ENCODE measurements at places on chromosomes 2 and 18. TPM values are rescaled to one million over a fixed set of nuclear protein-coding genes. Genes with fewer than 3 reads are reported as not detected.

Gene TCF23
- not detected for total RNA-seq

Gene RNF149
- total RNA-seq = 90.3 TPM

Gene CTAGE1
- total RNA-seq = not detected

Gene STK36
- total RNA-seq = 20.1 TPM

Gene EGR4
- not detected for total RNA-seq

Gene TLX2
- 0.88 TPM for total RNA-seq

Gene L3MBTL4
- total RNA-seq = 0.08 TPM

Gene OSBPL1A
- total RNA-seq = 1.0 TPM

Gene MPP4
- total RNA-seq = not detected

- H3K4me1 ChIP-seq = no peaks in the 10 kb centered on the region
- no peak for DNase-seq
- no peaks in the 10 kb centered on the region for H3K27me3 ChIP-seq
- H3K36me3 ChIP-seq = no peaks in the 10 kb centered on the region
Observed at GRCh38 chr2:179910735-179911113, 49.3 kb upstream of the ZNF385B start.

GRCh38 chr2:239890206-239890746 is 134.9 kb downstream of the NDUFA10 start:
- peaks cover 16% of the 10 kb centered on the region for H3K27me3 ChIP-seq
- H3K4me1 ChIP-seq = no peaks in the 10 kb centered on the region
- H3K4me3 ChIP-seq = no peak overlapping the region
- no peak overlapping the region for H3K27ac ChIP-seq
- H3K36me3 ChIP-seq = no peaks in the 10 kb centered on the region

- H3K27me3 ChIP-seq = peaks cover 3% of the 10 kb centered on the region
- DNase-seq = no peak
- H3K4me1 ChIP-seq = no peaks in the 10 kb centered on the region
- no peaks in the 10 kb centered on the region for H3K36me3 ChIP-seq
- H3K27ac ChIP-seq = no peak overlapping the region
- no peak overlapping the region for H3K4me3 ChIP-seq
Observed at GRCh38 chr2:180678625-180678972, 301.8 kb upstream of the UBE2E3 start.

DNA sequence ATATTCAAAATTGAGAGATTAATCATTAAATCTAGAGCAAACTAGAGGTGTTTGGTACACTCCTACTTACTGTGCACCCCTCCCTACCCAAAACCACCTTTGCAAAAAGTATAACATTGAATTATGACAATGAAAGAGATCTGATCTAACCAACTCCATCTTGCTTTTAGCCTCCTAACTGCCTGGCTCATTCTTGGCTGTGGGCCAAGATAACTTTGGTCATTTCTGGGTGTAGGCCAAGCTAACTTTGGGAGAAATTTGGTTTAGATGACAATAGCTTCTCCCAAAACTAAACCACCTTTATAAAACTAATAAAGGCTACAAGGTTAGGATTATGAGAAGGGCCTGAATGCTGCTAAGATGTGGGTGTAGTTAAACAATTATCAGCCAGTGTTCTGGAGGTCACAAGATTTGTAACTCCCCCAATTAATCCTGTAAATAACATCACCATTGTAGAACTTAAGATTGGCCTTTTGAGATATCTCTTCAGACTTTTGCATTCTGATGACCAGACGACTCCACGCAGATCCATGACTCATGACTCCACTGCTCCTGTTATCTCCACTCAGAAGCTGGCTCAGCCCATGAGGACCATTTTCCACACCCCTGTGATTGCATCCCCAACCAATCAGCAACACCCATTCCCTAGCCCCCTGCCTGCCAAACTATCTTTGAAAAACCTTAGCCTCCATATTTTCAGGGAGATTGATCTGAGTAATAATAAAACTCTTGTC is 160.2 kb downstream of the FBXO15 start:
- no peak overlapping the region for H3K4me3 ChIP-seq
- peaks cover 2% of the 10 kb centered on the region for H3K27me3 ChIP-seq
- H3K27ac ChIP-seq = no peak overlapping the region
- H3K36me3 ChIP-seq = no peaks in the 10 kb centered on the region
- peaks cover 1% of the 10 kb centered on the region for H3K4me1 ChIP-seq
- DNase-seq = no peak

DNA sequence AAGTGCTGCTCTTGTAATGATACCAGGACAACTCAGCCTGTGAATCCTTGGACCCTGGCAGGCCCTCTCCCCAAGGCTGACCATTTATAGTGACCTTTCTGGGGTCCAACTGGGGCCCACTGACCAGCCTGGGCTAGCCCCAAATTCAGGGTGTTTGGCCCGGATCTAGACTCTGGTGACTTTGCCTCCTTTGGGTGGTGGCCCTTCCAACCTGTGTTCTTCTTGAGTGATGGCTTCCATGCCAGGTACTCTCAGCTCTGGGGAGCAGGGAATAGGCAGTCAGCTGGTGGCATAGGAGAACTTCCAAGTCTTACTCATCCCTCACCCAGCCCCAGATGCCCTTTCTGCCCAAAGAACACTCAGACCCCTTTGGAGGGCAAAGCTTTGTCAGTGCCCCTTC is 10.3 kb downstream of the MYO7B start:
- DNase-seq = no peak
- H3K36me3 ChIP-seq = peaks cover 1% of the 10 kb centered on the region
- peaks cover 25% of the 10 kb centered on the region for H3K27me3 ChIP-seq
- no peak overlapping the region for H3K27ac ChIP-seq
- no peaks in the 10 kb centered on the region for H3K4me1 ChIP-seq

DNA sequence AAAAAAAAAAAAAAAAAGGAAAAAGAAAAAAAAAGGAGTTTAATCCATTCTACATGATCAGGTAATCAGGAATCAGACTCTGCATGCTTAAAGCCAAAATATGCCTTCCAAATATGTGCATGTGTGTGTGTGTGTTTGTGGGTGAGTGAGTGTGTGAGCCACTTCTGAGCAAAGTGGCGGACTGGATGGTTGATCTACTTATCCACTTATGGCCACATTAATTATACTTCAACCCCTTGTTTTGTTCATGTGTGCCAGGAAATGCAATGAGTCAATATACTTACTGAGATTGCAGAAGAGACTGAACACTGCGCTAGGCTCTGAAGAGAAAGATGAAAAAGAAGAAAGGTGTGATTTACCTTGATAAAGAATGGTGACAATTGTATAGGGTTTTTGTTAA is 586.5 kb upstream of the NXPH2 start:
- H3K27me3 ChIP-seq = no peaks in the 10 kb centered on the region
- H3K4me1 ChIP-seq = no peaks in the 10 kb centered on the region
- H3K4me3 ChIP-seq = no peak overlapping the region
- DNase-seq = no peak
- no peak overlapping the region for H3K27ac ChIP-seq

GRCh38 chr2:144361742-144362141 is 158.2 kb downstream of the ZEB2 start:
- peaks cover 2% of the 10 kb centered on the region for H3K36me3 ChIP-seq
- no peaks in the 10 kb centered on the region for H3K4me1 ChIP-seq
- H3K27me3 ChIP-seq = peaks cover 4% of the 10 kb centered on the region
- no peak overlapping the region for H3K4me3 ChIP-seq
- H3K27ac ChIP-seq = no peak overlapping the region

DNA sequence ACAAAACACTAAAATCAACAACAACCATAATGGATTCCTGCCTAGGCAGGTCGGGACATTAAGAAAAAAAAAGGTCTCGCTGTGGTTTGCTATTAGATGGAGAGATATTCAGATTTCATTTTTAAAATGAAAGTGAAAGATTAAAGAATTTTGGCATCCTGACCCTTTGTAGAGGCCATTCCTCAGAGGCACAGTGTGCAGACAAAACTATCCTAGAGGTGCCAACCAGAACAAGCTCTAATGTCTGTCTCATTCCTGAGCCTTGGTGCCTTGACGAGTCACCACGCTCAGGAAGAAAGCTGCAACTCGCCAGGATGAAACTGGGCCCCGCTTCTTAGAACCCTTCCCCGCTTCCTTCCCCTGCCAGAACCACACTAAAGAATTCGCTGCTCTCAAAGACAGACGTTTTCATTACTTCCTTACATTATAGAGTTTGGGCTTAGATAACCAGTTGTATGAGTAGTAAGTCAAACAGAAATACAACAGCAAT is 156.0 kb downstream of the TGIF1 start:
- H3K4me3 ChIP-seq = no peak overlapping the region
- H3K27ac ChIP-seq = no peak overlapping the region
- peaks cover 9% of the 10 kb centered on the region for H3K36me3 ChIP-seq
- peak; percentile 55 for DNase-seq
- H3K27me3 ChIP-seq = no peaks in the 10 kb centered on the region

DNA sequence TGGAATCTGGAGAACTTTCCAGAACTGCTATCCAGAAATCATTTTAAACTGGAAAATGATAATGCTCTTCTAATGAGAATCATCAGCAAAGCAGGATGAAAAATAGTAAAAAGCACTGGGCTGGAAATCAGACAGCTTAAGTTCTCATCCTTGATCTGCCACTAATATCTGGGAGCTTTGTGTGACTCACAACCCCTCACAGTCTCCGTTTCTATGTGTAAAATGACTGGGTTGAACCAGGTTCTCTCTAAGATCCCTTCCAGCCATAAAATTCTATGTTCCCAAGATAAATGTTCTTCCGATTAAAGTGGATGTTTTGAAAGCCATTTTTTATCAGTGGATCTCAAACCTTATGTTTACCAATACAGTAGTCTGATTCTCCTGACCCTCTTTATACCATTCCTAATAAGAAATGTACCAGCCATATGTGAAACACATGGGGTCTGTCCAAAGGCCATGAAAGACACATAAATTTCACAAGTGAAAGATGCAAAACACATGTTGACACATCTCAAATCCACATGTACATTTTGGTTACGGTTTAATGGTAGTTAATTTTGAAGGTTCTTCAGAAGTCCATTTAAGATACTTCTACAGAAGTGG is 188.8 kb downstream of the EN1 start:
- H3K27ac ChIP-seq = no peak overlapping the region
- H3K36me3 ChIP-seq = no peaks in the 10 kb centered on the region
- no peak overlapping the region for H3K4me3 ChIP-seq
- no peaks in the 10 kb centered on the region for H3K27me3 ChIP-seq

- H3K4me1 ChIP-seq = peaks cover 5% of the 10 kb centered on the region
- no peak overlapping the region for H3K4me3 ChIP-seq
- DNase-seq = no peak
- H3K27ac ChIP-seq = no peak overlapping the region
Observed at GRCh38 chr18:9506046-9506792, 30.9 kb downstream of the RALBP1 start.

DNA sequence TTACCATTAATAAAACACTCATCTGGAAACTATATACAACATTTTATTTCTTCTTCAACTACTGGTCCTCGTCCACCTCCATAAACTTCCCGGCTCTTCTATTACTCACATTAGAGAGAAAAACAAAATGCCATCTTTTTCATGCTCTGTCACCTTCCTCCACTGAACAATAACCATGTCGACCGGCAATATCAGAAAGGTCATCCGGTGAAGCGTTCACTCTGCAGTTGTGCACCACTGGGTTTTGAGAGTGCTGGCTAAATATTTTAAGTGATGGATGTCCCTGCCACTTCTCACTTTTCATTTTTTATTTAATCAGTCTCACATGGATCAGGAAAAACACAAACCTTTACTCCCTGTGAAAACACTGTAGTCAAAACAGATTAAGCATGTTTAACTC is 48.2 kb downstream of the SPP2 start:
- no peak overlapping the region for H3K4me3 ChIP-seq
- H3K27ac ChIP-seq = no peak overlapping the region
- H3K27me3 ChIP-seq = peaks cover 3% of the 10 kb centered on the region
- H3K4me1 ChIP-seq = peaks cover 29% of the 10 kb centered on the region
- peaks cover 4% of the 10 kb centered on the region for H3K36me3 ChIP-seq

- no peak for DNase-seq
- H3K36me3 ChIP-seq = no peaks in the 10 kb centered on the region
- no peak overlapping the region for H3K4me3 ChIP-seq
Observed at GRCh38 chr2:61811821-61812220, 42.0 kb downstream of the FAM161A start.

GRCh38 chr2:46119453-46119852 is 177.8 kb upstream of the EPAS1 start:
- H3K36me3 ChIP-seq = no peaks in the 10 kb centered on the region
- no peaks in the 10 kb centered on the region for H3K27me3 ChIP-seq
- peaks cover 1% of the 10 kb centered on the region for H3K4me1 ChIP-seq
- no peak overlapping the region for H3K27ac ChIP-seq
- no peak overlapping the region for H3K4me3 ChIP-seq

DNA sequence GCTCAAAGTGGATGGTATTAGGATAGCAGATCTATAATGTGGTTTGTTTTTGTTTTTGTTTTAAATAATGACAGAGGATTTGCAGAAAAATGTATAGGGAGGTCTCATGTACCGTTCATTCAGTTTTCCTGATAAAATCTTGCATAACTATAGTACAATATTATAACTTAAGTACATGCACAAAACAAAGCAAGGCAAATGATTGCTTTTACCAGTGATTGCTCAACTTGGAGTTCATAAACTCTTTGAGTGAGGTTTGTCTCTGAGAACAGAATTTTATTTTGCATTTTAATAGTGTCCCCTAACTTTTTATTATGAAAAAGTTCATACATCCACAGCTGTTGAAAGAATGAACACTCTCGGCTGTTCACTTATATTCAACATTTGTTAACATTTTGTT is 96.6 kb downstream of the MAP4K4 start:
- peaks cover 5% of the 10 kb centered on the region for H3K4me1 ChIP-seq
- H3K36me3 ChIP-seq = peaks cover 31% of the 10 kb centered on the region
- H3K27me3 ChIP-seq = no peaks in the 10 kb centered on the region
- H3K27ac ChIP-seq = no peak overlapping the region
- H3K4me3 ChIP-seq = no peak overlapping the region
- no peak for DNase-seq

DNA sequence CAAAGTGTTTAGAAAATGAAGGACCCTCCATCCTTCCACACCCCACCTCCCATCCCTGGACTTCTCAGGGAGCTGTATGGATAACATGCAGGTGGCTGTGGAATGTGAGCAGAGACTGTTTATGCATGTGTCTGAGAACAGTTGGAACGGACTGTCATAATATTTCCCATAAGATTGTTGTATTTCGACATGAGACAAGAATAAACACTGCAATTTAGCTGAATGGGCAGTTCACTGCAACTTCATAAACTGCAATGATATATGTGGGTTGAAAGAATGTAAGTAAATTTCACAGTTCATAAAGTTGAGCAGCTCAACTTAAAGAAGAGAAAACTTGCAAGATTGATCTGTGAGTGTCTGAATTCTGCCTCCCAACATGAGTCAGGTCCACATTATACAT is 74.6 kb downstream of the MEP1B start:
- H3K27me3 ChIP-seq = peaks cover 2% of the 10 kb centered on the region
- no peak for DNase-seq
- no peak overlapping the region for H3K4me3 ChIP-seq
- H3K4me1 ChIP-seq = no peaks in the 10 kb centered on the region

GRCh38 chr2:72630767-72631166 is 195.1 kb downstream of the EXOC6B start:
- H3K4me3 ChIP-seq = no peak overlapping the region
- H3K27ac ChIP-seq = no peak overlapping the region
- no peak for DNase-seq
- H3K27me3 ChIP-seq = peaks cover 2% of the 10 kb centered on the region

DNA sequence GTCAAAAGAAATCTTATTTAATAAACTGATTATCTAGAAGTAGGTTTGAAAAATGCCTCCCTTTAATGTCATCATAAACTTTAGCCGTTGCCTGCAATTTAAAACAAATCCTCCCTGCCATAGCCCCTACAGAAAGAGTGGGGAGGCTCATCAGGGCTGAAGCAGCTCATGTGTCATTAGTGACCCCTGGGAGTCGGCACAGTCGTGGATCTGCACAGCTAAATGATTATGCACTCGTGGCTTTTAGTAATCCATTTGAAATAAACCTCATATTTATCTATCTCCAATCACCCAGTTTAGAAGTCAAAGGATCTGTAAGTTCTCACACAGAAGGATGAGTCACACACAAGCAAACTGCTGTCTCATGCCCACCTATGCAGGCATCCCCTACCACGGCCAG is 277.3 kb downstream of the SS18 start:
- H3K4me3 ChIP-seq = no peak overlapping the region
- DNase-seq = no peak
- H3K27me3 ChIP-seq = peaks cover 3% of the 10 kb centered on the region

All from activated naive CD8-positive, alpha-beta T cell treated with anti-CD3 and anti-CD28 coated beads, Interleukin-2, amount 10 ng/mL, durations not matched to agents 7 days and 5 days (primary cell).